ENCODE measurements at places on chromosomes 13 and 19.

- DNase-seq = no peak
Observed at GRCh38 chr13:113722921-113723320, 36.1 kb upstream of the TMEM255B start.

DNA sequence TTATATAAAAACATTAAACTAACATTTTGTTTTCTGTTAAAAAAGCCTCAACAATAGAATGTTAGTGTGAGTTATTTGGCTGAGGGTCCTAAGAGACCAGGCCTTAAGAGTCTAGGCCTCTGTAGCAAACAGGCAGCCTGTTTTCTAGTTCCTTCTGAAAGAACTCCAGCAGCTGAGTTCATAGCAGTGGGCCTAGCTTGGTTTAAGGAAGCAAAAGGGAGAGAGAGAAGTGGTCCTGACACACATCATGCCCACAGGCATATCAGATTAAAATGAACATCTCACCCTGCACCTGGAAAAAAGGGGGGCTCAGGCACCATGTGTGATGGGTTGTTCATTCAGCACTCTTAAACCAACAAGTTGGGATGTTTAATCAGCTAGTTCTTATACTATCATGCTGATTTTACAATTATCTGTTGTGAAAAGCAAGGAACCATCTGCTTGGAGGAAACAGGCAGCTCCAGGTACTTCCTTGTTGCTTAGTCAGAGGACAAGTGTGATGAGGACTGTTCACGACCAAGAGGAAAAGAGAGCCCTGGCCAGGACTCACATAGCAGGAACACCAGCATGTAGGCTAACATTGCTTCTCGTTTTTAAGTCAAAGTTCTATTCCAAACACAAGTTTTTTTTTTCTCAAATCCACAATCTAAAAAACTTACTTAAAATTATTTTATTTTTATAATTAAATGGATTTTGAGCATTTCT lies 81.3 kb upstream of the FRY start:
- no peak for DNase-seq

DNA sequence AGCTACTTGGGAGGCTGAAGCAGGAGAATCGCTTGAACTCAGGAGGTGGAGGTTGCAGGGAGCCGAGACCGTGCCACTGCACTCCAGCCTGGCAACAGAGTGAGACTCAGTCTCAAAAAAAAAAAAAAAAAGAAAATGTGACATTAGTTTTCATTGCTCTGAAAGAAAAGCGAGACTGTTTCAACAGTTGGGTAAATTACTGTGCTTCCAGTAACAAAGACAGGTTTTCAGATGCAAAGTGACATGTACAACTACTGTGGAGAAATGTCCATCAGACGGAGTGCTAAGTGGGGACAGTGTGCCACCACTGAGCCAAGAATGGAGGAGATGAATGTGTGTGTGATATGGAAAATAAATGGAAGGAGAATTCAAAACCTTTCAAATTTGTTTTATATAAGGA lies 24.2 kb upstream of the SLC15A1 start:
- DNase-seq = no peak

- no peak for DNase-seq
Observed at GRCh38 chr13:40503011-40503410, 163.4 kb downstream of the FOXO1 start.

GRCh38 chr13:20360835-20361412 lies 128.8 kb upstream of the GJB6 start:
- DNase-seq = peak; percentile 26

DNA sequence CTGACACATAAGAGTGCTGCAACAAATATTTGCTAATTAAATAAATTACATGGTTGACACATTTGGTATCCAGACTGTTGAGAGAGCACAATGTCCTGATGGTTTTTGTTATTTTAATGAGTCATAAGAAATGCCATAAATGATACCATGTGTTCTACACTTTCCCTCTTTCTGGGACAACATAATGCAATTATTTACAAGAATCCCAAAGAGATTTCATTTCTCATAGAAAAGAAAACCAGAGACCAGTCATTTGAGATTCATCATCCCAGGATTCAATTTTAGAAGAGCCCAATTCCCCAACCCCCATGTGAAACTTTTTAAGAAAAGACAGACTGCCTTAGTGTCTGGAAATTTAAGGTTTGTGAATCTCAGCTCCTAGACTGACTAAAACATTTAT lies 399.6 kb downstream of the DCT start:
- peak; percentile 67 for DNase-seq

GRCh38 chr19:871446-872265 lies 12.2 kb downstream of the CFD start:
- no peak for DNase-seq

DNA sequence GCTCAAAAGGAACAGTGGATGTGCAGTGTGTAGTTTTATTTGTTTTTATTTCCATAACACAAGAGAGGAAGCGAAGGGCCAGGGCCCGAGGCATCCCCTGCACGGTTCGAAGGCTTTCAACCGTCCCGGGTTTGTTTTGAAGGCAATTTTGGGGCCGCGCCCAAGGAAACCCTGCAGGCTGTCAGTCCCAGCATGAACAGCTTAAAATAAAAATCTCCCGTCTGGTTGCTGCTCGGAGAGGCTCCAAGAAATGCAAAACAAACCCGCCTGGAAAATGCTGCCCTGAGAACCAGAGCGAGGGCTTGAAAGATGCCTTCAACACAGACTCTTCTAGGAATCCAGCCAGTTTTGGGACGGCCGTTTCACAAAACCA lies 16.0 kb downstream of the LSM4 start:
- DNase-seq = no peak

GRCh38 chr13:42660333-42660965 lies 86.5 kb downstream of the TNFSF11 start:
- no peak for DNase-seq

- DNase-seq = no peak
Observed at GRCh38 chr19:33551676-33552075, 30.1 kb upstream of the PEPD start.

GRCh38 chr19:31100206-31100590 lies 249.0 kb downstream of the TSHZ3 start:
- DNase-seq = no peak

GRCh38 chr13:32409561-32410421 lies 18.1 kb downstream of the N4BP2L1 start:
- peak; percentile 54 for DNase-seq

- DNase-seq = no peak
Observed at GRCh38 chr19:1520203-1520780, 3.6 kb upstream of the PLK5 start.

DNA sequence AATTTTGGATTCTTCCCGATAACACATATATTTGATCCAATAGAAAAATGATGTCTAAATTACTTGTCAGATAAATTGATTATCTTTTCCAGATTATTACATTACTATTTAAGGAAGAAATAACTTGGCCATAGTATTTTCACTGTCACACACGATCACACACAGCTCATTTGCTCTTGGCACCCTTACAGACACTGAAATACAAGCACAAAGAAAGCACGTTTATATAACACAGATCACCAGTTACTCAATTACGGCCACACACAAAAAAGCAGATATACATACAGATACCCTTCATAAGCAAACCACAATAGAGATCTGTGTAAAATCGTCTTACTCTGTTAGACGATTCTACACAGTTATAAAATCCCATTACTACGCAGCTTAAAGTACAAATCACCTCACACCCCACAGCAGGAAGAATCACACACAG lies 716 bp upstream of the ZNF420 start:
- no peak for DNase-seq

GRCh38 chr19:5987077-5987818 lies 9.3 kb upstream of the RANBP3 start:
- DNase-seq = peak; percentile 36

- DNase-seq = no peak
Observed at GRCh38 chr13:59793107-59793506, 370.6 kb downstream of the DIAPH3 start.

DNA sequence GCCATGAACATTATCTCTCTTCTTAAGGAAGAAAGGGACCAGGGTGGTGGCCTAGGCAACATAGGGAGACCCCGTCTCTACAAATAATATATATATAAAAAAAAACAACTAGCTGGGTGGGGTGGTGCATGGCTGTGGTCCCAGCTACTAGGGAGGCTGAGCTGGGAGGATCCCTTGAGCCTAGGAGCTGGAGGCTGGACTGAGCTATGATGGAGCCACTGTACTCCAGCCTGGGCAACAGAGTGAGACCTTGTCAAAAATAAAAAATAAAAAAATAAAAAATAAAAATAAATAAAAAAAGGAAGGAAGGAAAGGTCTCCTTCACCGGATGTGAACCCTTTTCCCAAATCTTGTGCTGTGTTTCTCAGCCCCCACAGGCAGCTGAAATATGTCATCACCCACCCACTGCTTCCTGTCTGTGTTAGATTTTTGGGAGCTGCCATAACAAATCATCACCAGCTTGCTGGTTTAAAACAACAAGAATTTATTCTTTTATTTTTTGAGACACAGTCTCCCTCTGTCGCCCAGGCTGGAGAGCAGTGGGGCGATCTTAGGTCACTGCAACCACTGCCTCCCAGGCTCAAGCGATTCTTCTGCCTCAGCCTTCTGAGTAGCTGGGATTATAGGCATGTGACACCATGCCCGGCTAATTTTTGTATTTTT lies 9.5 kb upstream of the TSPAN16 start:
- no peak for DNase-seq

DNA sequence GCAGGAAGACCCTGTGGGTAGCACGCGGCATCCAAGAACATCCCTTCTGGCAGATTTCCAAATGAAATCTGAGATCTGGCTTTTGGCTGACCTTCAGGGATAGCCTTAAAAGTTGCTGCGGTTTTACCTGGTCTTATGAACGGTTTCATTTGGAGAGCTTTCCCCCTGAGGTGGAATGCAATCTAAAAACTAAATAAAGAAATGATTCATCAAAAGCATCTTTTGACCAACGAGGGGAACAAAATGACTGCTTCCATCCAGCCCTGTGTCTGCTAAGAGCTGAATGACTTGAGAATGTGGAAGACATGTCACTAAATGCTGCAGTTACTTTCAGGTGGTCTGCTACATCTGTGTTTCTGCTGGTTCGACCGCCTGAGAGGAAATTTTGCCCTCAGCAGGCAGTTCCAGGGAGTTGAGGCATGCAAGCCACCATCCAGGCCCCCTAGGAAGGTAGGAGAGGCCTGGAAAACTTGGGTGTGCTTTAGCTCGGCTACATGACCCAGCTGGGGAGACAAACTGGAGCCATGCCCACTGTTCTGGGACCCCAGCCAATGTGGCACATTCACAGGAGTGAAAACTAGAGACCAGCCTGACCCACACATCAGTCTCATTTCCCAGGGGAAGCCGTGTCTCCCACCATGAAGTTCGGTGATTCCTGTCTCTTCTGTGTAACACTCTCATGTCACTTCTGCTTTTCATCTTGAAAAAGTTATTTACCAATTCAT lies 175.1 kb upstream of the KL start:
- no peak for DNase-seq

GRCh38 chr13:28684257-28684656 lies 25.3 kb downstream of the POMP start:
- DNase-seq = no peak

- DNase-seq = no peak
Observed at GRCh38 chr13:46327246-46327645, 59.8 kb downstream of the RUBCNL start.

DNA sequence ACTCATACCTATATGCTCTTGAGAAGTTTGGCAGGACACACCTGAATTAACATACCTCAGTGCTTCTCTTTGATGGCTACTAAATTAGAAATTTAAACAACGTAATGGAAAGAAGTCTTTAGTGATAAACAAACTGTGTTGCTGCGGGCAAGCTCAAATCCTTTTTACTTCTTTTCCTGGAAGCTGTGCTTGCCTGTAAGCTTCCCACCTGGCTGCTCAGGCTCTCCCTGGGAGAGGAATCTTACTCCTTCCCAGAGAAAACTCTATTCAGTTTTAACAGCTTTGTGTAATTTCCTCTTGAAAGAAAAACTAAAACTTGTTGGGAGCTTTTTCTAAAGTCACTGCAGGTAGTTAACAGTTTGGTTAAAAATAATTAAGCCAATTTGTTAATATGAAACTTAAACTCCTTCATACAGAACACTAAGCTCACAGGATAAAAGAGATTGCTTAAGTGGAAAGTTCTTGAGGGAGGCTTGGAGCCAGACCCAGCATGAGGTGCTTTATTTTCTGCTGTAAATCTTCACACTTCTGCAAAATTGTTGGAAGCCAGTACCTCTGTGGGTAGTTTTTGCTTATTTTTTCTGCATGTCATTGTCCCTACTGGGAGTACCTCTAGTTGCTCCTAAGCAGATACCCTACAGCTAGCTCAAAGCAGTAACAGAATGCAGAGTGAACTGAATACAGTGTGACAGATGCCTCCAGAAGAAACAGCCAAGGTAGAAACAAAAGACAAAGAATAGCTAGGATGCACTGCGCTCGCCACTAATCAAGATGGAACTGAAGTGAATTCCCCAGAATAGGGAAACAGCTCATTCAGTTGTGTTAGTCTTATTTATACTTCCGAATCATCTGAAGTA lies 1253.0 kb downstream of the PCDH17 start:
- no peak for DNase-seq

- no peak for DNase-seq
Observed at GRCh38 chr19:44850641-44851109, 4.6 kb downstream of the NECTIN2 start.

DNA sequence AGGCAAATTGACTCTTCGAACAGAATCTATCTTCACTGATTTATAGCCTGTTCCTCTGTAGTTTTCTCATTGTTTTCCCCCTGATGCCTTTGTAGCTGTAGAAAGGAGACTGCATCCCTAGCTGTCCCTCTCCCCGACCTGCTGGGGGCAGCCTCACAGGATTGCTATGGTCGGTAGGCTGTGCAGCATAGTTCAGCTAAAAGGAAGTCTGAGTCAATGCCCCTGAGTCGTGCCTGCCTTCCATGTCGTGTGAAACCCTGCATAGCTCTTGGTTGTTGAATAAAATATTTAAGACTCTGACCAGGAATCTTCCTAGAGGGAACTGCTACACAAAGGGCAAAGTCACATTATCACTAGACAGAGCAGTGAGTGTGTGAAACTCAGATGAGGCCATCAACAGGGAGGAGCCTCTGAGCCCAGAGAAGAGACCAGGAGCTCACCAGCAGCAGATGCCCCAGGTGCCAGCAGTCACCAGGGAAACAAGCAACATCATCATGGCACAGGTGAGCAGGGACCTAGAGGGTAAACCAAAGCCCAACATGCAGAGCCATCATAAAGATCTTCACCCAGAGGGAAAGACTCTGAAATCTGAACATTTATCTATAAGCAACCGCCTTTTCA lies 108.4 kb upstream of the NBEA start:
- no peak for DNase-seq

DNA sequence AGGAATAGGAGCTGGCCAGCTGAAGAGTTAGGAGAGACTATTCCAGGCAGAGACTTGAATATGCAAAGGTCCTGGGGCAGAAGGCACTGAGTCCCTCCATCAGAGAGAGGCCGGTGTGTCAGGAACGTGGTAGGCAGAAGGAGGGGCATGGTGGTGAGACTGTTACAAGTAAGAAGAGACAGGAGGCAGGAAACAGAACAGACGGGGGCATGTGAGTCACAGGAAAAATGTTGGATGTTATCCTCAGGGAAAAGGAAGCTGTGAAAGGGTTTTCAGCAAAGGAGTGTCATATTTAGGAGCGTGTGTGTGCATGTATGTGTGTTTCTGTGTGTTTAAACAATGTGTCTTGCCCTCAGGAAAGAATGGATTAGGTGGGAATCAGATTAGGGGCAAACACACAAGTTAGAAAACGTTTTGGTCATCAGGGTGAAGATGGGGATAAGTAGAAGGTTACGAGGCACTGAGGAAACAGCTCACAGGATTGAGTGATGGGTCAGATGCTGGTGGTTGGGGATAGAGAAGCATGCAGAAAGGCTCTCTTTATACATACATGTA lies 1.1 kb downstream of the EDDM13 start:
- no peak for DNase-seq
